ENCODE measurements at places on chromosomes 5 and 9.

GRCh38 chr5:65037831-65038815, 269.4 kb downstream of the CWC27 start:
- DNase-seq = no peak

DNA sequence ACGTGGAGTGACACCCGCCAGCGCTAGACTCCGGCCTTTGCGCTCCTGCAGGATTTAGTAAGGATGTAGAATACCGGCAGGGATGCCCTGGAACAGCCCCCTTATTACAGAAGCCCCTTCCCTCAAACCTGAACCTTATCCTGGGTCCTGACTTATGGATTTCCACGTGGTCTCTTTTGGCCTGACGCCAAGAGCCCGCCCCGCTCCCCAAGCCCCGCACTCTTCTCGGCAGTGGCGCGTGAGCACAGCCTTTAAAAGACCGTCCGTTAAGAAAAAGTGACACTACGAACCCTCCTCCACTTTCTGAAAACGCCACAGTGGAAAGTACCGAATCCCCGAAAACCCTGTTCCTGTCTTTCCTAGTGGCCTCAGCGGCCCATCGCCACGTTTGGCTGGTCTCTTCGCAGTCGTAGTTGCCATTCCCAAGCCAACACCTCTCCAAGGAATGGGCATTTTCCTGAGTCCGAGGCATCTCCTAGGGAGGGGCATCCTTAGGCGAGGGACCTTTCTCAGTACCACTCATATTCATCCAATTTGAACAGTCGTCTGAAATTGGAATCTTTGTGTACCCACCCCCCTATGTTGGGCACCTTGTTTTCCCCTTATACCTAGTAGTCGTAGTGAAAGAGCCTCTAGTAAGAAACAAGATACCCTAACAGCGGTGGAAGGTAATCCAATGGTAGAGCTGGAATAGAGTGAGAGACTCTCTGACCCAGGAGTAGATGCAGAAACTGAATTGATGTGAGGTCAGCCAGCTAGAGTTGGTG, 732 bp upstream of the MCIDAS start:
- no peak for DNase-seq

- DNase-seq = no peak
Measured at GRCh38 chr9:73923796-73924195, 573.3 kb upstream of the RORB start.

- no peak for DNase-seq
Measured at GRCh38 chr9:135926402-135927194, 19.3 kb upstream of the CAMSAP1 start.

DNA sequence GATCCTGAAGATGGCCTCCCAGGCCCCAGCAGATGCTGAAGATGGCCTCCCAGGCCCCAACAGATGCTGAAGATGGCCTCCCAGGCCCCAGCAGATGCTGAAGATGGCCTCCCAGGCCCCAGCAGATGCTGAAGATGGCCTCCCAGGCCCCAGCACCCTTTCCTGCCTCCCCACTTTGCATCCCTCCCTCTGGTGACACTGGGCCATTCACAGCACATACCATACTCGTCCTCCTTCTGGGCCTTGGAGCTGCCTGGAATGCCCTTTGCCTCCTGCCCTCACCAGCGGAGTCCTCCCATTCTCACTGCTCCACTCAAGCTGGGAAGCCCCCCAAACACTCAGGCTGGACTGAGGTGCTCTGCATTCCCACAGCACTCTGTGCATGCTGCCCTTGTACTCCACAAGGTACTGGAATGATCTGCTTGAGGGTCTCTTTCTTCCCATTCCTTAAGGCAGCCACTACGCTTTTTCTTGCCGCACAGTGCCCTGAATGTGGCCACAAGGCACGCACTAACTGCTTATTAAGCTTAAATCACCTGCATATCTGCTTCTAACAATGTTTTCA, 550.0 kb downstream of the BNC2 start:
- DNase-seq = no peak

- no peak for DNase-seq
Measured at GRCh38 chr5:172583931-172584511, 57.0 kb upstream of the NEURL1B start.

- no peak for DNase-seq
Measured at GRCh38 chr9:3477236-3477834, 48.5 kb downstream of the RFX3 start.

DNA sequence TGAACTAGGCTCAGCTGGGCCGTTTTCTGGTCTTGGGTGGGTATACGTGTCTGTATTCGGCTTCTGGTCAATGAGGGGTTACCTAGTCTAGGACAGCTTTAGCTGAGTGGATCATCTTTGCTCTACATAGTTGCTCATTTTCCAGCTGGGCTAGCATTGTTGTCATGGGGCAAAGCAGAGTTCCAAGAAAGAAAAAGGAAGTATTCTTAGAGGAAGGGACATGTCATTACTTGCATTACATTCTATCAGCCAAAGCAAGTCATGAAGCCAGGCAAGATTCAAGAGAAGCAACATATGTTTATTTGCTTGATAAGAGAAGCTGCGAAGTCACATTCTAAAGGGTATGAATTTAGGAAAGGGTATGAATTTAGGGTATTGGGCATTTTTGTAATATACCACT, 396.5 kb downstream of the ZNF608 start:
- DNase-seq = no peak

DNA sequence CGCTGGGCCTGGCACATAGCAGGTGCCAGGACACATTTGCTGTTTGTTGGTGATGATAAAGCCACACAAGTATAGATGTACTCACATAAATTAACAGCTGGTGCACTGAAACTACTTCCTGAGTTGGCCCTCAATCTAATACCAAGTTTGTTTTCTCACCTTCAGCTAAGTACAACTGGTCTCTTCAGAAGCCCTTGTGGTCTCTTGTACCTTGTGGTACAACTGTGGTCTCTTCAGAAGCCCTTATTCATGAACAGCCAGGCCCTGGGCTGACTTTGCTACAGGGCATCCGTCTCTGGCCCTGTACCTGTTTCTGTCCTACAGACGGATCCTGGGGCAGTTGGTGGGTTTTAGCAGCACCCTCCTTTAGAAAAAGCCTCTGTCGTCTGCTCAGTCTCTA, 81.5 kb downstream of the DAB2IP start:
- DNase-seq = no peak

GRCh38 chr9:89803403-89803802, 198.6 kb downstream of the GADD45G start:
- DNase-seq = no peak

DNA sequence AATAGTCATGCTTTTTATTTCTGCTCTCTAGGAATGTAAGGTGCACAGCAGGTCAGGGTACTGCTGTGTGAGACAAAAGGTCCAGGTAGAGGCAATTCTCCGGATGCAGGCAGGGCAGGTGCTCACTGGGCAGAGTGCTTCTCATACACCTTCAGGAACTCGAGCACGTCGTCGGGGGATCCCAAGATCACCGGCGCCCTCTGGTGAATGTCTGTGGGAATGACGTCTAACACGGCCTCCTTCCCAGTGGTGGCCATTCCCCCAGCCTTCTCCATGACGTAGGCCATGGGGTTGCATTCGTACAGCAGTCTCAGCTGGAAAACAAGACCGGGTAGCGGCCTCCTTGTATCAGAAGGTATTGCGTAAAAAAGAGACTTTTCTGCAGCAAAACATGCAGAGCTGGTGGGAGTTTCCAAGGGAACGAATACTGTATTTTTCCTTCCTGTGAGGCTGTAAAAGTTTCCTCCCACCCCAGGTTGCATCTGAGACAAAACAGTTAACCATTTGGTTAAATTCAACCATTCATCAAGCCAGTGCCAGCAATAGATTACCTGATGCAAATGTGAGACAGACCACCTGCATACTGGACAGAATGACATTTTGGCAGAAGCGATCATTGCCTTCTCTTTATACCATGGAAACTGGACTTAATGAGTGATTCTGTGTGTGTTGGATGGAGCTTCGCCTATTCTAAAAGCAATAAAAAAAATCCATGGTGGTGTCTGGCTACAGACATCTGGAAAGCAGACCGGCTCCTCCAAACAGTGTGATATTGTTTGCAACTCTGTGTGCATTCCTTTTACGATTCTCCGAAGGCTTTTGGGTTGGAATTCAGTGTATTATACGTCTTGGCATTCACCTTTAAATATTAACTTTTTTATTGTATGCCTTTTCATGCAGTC, 9.9 kb upstream of the FBP2 start:
- peak; percentile 36 for DNase-seq

DNA sequence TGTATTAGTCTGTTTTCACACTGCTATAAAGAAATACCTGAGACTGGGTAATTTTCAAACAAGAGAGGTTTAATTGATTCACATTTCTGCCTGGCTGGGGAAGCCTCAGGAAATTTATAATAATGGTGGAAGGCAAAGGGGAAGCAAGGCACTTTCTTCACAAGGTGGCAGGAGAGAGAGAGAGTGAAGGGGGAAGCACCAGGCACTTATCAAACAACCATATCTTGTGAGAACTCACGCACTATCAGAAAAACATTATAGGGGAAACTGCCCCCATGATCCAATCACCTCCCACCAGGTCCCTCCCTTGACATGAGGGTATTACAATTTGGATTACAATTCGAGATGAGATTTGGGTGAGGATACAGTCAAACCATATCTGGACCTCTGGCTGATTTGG, 34.7 kb downstream of the ADRB2 start:
- no peak for DNase-seq

DNA sequence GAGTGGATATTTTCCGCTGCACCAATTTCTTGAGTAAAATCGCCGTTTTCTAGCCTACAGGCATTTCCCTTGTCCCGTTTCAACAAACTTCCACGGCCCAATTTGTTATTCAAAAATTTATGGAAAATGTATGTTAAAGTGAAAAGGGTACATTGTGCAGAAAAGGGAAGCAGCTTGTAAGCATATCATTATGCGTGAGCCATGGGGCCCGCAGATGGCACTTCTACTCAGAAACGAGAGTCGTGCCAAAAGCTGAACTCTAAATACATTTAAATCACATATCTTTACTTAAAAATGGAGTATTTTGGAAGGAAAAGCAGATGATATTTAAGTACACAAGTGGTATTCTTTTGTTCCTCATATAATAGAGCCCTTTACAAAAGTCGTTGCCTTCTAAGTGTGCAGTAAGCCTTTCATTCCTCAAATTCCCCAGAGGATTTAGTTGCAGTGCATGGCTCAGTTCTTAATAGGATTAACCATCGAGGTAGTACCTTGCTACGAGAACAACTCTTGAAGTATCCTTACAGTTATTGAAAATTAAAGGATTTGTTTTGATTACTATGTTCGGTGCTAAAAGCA, 1227.2 kb upstream of the WWC1 start:
- no peak for DNase-seq

- DNase-seq = no peak
Measured at GRCh38 chr9:81686614-81687520, 2.5 kb downstream of the TLE1 start.

GRCh38 chr9:135512904-135513303, 8.3 kb upstream of the LCN1 start:
- no peak for DNase-seq

DNA sequence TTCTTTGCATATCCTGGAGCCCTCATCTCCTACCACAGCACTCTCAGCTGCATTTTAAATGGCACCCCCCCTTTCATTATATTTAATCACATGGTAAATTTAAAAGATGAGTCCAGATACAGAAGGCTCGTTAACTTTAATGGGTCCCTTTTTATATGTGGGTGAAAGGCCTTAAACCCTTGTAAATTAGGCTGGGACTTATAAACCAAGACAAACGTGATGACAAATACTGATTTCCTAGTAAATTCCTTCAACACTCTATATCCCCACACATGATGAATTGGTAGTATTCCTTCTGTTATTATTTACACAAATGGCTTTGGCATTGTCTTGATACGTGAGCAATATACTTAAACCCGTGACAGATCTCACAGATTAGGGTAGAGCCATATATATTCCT, 210.6 kb downstream of the CAAP1 start:
- no peak for DNase-seq

DNA sequence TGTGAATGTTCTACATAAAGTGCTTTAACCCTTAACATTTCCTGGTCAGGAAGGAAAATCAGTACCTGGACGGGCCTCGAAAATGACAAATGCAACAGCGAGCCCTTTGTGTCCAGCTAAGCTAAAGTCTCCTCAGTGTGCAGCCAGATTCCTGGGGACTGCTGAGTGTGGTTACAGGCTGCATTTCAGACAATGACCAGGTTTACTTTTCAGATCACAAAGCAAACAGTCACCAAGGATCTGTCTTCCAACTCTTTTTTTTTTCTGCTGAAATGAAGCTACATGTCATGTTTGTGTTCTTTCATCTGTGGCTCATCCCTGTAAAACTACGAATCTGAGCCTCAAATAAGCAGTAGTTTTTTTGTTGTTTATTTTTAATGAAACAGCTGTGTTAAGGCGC, 20.8 kb downstream of the SLC46A2 start:
- DNase-seq = no peak

- no peak for DNase-seq
Measured at GRCh38 chr9:114098936-114099668, at the start of gene KIF12. TSS of gene KIF12 (minus strand) at chr9:114099292. CDS start at chr9:114099276, 16 bp downstream.

DNA sequence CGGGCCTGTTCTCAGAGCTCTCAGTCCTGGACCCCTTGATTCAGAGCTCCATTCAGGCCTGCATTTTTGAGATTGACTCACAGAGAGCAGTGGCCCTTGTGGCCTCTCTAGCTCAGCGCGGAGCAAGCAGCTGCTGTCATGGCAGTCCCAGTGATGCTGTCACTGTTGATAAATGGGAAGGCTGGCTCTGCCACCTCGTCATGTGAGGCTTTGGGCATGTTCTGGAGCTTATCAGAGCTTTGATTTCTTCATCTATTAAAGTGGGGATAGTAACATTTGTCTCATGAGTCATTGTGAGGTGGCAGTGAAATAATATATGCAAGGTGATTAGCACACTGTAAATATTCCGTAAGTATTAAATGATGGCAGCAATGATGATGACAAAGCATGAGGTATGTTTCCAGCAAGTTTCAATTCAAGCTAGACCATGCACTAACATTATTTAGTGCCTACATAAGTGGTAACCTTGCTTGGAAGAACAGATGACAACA, 126.4 kb upstream of the CXCL14 start:
- DNase-seq = no peak

DNA sequence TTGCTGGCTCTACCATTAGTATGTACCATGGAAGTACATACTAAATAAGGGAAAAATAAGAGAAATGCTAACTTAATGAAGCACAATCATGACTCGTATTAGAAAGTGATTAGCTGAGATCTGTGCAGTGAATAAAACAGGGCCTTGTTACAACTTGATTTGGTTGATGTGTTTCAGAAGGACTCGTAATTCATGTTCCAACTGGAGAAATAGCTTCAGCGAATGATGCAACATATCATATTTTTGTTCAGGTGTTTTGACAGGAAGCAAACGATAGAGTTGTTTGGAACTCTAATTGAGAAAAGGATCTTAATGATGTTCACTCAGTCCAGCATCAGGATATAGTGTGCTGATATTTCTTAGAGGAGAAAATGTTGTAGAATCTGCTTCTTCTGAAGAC, 474.6 kb upstream of the WWC1 start:
- DNase-seq = no peak

GRCh38 chr5:127875235-127876021, 172.2 kb downstream of the CCDC192 start:
- no peak for DNase-seq
